ENCODE measurements at places on chromosomes 16 and 17.

DNA sequence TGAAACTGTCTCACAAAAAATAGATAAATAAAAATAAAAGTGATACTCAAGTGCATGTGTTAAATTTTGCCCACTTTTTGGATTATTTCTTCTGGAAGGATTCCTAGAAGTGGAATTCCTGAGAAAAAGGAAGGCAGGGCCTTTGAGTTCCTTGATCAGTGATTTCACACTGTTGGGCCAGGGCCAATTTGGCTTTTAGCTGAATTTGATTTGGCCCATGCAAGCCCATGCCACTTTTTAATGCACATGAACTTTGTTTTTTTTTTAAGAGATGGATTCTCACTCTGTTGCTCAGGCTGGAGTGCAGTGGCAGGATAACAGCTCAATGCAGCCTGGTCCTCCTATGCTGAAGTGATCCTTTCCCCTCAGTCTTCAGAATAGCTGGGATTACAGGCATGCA, 96.3 kb downstream of the TNFRSF13B start:
- DNase-seq, result no peak

- no peak for DNase-seq
Observed at GRCh38 chr17:1078831-1079561, 82.1 kb downstream of the TIMM22 start.

GRCh38 chr17:79927136-79927661, 88.0 kb upstream of the CBX4 start:
- DNase-seq, result peak; percentile 46

DNA sequence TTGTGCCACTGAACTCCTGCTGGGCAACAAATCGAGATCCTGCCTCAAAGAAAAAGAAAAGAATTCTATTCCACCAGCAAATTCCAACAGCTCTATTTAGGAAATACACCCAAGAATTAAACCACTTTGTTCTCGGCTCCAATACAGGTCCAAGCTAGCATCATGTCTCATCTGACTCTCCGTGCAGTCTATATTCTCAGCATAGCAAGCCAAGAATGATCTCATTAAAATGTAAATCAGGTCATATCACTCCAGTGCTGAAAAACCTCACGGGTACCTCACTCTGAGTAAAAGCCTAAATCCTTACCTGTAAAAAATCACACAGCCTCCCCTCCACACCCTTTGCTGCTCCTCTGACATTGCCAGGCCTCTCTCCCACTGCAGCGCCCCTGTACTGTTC, 23.9 kb downstream of the UBE2G1 start:
- no peak for DNase-seq

- DNase-seq, result peak; percentile 61
Observed at GRCh38 chr17:732067-732901, at the start of gene TLCD3A. TSS of gene TLCD3A (plus strand) at chr17:732596. CDS start at chr17:732648, 52 bp downstream.

DNA sequence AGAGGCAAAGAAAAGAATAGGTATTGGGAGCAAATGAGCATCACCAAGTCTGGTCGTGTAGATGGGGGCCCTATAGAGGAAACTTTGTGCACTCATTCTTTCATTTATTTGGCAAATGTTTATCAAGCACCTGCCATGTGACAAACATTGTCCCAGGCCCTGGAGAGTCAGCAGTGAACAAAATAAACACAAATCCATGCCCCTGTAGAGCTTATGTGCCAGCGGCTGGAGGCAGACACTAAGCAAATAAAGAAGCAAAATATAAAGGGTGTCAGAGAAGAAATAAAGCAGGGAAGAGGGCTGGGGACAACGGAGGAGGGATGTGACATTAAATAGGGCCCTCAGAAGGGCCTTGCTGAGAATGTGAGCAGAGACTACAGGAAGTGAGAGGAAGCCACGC, 45.5 kb downstream of the KATNIP start:
- DNase-seq, result no peak

DNA sequence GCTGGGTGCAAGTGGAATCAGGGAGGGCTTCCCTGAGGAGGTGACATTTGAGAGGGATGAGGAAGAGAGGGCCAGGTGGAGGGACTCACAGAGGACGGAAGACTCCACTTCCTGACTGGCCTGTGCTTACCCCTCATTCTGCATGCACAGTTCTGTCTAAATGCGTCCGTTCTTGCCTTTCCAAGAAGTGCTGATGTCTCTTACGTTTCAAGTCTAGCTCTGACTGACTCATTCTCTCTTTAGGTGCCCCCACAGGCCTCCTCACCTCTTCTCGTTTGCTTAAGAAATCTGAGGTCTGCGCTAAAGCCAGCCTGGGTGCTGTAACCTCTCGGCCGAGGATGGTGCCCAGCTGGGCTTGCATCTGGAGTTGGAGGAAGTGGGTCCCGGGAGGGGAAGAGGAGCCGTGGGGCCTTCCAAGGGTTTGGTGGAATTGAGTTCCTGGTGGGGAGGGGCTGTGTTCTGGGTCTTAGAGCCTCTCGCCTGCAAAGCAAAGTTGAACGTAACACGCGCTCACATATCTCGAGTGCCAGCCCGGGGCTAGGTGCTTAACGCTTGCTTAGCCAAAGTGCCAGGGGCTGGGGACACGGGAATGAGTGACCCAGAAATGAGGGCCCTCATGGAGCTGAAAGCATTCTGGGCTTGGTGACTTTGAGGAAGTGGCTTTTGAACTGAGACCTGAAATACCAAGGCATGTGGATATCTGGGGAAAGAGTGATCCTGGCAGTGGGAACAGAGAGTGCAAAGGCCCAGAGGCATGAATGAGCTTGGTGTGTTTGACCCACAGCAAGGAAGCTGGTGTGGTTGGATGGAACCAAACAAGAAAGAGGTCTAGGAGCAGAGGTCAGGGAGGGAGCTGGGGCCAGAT, 4.8 kb downstream of the IL4R start:
- DNase-seq, result peak; percentile 84

- no peak for DNase-seq
Observed at GRCh38 chr16:6258056-6258455, 1074.6 kb upstream of the RBFOX1 start.

DNA sequence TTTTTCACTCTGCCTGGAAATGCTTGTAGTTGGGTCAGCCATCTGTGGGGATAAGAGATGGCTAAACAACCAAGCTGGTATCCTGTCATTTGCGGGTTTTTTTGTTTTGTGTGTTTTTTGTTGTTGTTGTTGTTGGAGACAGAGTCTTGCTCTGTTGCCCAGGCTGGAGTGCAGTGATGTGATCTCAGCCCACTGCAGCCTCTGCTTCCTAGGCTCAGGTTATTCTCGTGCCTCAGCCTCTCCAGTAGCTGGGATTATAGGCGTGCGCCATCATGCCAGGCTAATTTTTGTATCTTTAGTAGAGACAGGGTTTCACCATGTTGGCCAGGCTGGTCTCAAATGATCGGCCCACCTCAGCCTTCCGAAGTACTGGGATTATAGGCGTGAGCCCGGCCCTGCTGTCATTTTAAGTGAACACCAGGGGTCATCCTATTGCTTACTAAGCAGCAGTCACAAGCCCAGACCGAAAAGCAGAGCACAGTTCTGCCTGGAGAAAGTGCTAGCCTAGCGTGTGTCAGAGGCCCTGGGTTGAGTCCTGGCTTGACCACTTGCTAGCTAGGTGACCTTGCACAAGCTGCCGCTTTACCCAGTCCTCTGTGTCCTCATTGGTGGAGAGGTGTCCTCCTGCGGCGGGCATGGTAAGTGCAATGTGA, 4.6 kb downstream of the SMCR8 start:
- DNase-seq, result no peak

- no peak for DNase-seq
Observed at GRCh38 chr17:32777436-32777835, 99.5 kb downstream of the MYO1D start.

- DNase-seq, result peak; percentile 77
Observed at GRCh38 chr16:19696328-19696727, 21.7 kb downstream of the KNOP1 start.

Data from activated CD8-positive, alpha-beta memory T cell treated with anti-CD3 and anti-CD28 coated beads, Interleukin-2, amount 10 ng/mL, durations not matched to agents 7 days and 5 days (primary cell).